ENCODE measurements at places on chromosomes 3 and 15.
A peak's percentile ranks its signal among the peaks of the same experiment; 100 is the strongest.

DNA sequence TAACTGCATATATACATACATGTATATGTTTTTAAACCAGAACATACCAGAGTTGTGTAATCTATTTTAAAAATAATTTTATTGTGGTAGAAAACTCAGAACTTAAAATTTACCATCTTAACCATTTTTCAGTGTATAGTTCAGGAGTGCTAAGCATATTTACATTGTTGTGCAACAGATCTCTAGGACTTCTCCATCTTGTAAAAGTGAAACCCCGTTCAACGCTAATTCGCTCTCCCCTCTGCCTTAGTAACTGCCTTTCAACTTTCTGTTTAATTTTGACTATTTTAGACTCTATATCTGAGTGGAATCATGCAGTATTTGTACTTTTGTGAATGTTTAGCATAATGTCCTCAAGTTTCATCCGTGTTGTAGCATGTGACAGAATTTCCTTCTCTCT lies 51.8 kb upstream of the SSR3 start:
- no peak for DNase-seq

DNA sequence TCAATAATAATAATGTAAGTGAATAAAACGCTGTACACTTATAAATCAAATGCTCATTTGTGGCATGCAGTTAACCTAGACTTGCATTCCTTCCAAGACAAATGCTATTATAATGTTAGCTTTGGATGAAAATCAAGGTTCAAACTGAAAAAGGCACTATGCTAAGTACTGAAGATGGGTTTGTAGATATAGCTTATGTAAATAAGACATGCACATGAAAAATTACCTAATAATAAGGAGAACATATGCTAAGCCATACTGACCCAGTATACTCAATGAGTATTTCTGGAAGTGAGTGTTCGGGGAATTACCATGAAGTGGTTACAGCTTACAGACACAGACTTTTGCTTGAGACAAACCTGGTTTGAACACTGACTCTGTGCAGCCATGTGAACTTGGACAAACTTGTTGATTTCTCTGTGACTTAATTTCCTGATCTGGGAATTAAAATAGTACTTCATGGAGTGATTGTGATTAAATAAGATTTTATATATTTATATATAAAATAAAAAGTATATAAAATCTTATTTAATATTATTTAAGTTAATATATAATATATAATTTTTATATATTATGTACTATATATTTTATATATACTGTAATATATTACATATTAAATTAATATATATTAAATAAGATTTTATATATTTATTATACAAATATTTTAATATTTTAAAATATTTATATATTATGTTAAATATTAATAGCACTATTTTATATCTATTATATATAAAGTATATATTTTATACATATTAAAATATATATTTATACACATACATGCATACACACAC lies 159.2 kb downstream of the ZPLD1 start:
- DNase-seq, result no peak

DNA sequence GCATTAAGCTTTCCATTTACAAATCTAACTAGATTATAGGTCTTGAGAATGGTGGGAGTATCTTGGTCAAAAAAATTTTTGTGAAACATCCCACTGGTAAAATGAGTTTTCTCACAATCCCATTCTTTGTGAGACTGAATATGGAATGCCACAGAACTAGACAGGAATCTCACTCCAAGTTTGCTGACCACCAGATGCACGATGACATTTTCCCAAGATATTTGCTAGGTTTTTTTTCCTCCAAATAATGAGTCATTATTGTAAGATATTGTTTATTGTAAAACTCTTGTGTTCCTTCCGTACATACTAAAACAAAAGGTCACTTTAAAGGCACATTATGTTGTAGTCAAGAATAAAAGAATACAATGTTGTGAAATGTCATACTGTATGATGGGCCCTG lies 53.9 kb downstream of the COPS2 start:
- DNase-seq, result no peak

GRCh38 chr3:16512435-16513140 lies 911 bp downstream of the RFTN1 start:
- DNase-seq, result no peak

GRCh38 chr3:74642876-74643275 lies 28.4 kb upstream of the CNTN3 start:
- DNase-seq, result no peak

DNA sequence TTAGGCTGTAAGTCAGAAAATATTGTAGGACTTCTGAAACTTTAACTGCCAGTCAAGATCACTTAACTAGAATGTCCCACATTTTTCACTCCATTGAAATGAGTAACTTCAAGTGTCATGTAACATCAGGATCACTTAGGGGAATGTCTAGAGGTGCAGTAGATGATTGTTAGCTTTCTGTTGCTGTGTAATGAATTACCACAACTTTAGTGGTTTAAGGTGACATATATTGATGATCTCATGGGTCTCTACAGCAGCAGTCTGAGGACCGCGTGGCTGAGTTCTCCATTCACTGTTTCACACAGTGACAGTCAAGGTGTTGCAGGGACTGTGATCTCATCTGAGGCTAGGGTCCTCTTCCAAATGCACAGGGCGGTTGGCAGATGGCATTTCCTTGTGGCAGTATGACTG lies 82.7 kb downstream of the SLC25A26 start:
- DNase-seq, result no peak

- no peak for DNase-seq
Measured at GRCh38 chr3:16286161-16286560, 21.1 kb downstream of the OXNAD1 start.

- no peak for DNase-seq
Measured at GRCh38 chr3:25386686-25387255, 41.3 kb upstream of the RARB start.

GRCh38 chr15:57376696-57377477 lies 582 bp downstream of the CGNL1 start:
- DNase-seq, result peak; percentile 58

DNA sequence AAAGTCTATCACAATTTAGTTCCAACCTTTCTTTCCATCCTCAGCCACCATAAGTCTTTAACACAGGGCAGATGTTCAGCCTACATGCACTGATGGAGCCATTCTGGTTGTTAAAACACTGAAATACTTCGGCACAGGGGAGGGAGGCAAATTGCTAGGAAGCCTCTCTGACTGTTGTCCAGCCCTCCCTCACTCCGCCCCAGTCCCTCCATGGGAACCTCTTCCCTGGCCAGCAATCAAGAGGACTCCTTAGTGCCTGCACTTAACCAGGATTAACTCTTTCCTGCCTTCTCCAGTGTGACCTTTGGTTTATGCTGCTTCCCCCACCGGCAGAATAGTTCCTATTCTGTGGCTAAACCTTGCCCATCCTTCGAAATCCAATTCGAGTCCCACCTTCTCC lies 47.0 kb upstream of the USP3 start:
- no peak for DNase-seq

DNA sequence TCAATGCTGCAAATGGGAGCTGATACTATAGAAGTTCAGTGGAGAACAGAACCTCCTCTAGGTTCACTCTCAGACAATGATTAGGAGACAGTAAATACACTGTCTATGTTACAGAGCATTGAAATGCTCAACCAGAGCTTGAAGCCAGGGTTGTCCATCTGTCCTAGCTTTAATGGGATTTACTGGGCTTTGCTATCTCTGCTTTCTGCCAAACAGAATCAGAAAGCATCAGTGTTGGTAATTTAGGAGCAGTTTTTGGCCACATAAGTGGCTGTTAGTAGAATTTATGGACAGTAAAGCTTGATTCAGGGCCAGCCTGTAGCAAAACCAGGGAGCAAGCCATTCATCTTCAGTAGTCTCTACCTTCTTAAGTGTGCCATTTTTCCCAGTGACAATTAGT lies 396.3 kb downstream of the LSAMP start:
- DNase-seq, result no peak

DNA sequence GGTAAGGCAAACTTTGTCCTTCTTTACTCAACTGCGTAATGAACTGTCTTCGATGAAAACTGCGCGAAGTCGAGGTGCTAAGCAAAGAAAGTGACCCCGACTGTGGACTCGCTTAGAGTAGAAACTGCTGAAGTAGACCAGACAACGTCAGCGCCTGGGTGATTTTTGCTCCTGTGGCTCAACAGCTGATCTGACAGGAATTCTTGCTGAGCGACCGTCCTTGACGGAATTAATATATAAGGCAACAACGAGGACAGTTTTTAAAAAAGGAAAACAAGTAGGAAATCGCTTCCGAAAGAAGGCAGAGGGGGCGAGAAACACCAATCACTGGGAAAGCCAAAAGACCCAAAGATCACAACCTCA lies 541 bp downstream of the RPS27L start:
- DNase-seq, result peak; percentile 16

- no peak for DNase-seq
Measured at GRCh38 chr15:81575436-81576123, 201.6 kb upstream of the TMC3 start.

GRCh38 chr15:41655716-41656115 lies 4.5 kb upstream of the MGA start:
- no peak for DNase-seq

DNA sequence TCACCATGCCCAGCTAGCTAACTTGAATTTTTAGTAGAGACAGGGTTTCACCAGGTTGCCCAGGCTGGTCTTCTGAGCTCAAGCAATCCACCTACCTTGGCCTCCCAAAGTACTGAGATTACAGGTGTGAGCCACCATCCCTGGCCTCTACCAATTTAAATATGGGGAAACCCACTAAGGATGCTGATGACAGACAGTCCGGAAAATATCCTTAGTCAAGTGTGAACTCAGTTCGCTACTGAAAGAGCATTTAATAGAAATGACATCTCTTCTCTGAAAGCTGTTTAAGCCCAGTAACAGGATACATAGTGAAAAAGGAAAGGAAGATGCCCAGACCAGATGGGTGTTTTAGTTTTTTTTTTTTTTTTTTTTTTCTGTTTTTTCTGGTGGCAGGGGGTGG lies 7.7 kb upstream of the GRAMD2A start:
- DNase-seq, result no peak

DNA sequence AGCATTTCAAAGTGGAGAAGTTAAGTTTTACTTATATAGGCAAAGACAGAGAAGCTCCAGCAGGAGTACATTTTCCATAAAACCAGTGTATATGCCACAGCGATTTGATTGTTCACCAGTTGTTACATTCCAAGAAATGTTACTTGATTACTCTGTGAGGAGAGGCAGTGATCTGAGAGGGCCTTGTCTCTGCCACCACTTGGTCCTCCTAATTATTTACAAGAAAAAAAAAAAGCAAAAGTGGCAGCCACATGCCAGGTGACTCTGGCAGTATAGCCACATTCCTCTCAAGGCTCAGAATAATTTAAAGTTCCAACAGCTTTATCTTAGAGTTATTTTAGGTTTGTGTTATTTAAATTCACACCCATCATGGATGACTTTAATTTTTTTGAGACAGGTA lies 1077.8 kb downstream of the ZPLD1 start:
- no peak for DNase-seq

DNA sequence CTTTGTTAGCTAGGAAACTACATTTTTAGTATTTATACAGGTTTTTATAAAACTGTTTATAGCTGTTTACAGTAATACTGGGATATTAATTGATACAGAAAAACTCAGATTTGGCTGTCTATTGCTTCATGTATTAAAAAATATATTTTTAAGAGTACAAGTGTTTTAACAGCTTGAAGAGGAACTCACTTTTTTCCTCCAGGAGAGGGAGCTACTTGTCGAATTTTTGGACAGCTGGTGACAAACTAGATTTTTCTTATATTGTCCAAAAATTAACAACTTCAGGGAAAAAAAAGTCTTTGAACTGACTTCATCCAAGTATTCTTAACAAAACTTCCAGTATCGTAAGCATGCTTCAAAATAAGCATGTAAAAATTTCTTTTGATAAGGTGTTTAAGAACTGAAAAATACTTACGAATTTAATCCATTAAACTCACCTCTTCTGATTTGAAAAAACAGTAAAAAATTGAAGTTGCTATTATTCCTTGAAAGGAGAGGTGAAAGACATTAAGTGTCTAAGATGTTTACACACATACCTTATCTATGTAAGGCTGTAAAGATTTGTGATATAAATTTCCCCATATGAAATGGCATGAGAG lies 4.0 kb downstream of the DIPK2A start:
- DNase-seq, result no peak

- no peak for DNase-seq
Measured at GRCh38 chr3:23341147-23341838, 138.2 kb downstream of the UBE2E2 start.

- no peak for DNase-seq
Measured at GRCh38 chr3:195032955-195033354, 238.0 kb downstream of the XXYLT1 start.

GRCh38 chr3:122642935-122643334 lies 37.7 kb upstream of the PARP14 start:
- DNase-seq, result no peak

DNA sequence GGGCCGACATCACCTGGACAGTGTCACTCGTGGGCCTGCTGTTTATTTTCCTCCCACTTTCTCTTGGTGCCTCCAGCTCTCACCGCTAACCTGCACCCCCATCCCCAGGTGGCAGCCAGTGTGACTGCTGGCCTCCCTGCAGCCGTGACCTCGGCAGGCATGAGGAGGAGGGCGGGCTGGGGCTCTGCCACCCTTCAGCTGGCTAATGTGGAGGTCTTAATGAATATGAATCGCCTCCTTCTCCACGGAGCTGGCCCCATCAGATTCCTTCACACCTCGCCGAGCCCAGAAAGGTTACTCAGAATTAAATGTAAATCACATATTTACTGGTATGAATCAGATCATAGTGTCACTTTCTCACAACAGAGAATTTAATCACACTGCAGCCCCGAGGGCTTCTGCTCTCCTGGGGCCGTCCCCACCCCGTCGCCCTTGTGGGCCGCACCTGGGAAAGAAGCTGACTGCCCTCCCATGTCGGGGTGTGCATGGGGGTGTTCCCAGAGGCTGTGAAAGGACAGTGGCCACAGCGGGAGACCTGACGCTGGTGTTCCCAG lies 171.1 kb upstream of the TLE3 start:
- DNase-seq, result no peak

- peak; percentile 67 for DNase-seq
Measured at GRCh38 chr15:51401872-51402517, 60.5 kb downstream of the GLDN start.

DNA sequence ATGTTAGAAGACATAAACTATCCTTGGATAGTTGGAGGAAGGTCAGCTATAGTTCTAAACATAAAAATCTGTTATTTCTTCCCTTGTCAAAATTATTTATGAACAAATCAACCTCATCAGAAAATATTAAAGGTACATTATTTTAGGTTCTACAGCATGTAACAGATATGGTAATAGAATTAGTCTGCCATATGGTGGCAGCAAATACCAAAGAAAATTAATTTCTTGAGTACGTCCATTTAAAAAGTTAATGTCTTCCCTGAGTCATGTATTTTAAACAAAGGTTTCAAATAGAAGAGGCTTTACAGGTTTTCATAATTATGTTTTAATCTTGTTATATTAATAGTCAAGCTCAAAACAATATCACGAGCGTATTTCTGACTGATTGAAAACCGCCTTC lies 17.9 kb upstream of the ANKRD28 start:
- no peak for DNase-seq

DNA sequence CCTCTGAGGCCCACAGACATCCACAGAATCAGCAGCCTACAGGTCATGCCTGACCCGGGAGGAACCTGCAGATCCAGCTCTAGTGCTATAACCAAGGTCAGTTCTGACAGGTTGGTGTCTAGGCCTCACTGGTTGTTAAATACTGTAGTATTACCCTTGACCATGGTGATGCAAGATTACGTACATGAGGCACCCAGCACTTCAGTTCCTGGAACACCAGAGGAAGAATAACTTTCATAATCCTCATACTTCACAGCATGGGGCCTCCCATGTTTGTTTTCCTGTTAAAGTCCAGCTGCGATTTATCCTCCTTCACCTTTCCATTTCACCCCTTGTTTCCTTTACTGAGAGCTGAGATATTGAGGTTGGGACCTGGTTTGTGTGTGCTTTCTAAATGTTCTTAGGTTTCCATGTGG lies 34.4 kb upstream of the GLCE start:
- peak; percentile 52 for DNase-seq

GRCh38 chr15:47975427-47975826 lies 145.4 kb upstream of the SLC24A5 start:
- no peak for DNase-seq

Measured in HuH-7.5 (cell line).